Astrocyte (in vitro differentiated cells and primary cell): ENCODE measurements at places on chromosomes 11 and 22. TPM values are rescaled to one million over a fixed set of nuclear protein-coding genes. Genes with fewer than 3 reads are reported as not detected.

DNA sequence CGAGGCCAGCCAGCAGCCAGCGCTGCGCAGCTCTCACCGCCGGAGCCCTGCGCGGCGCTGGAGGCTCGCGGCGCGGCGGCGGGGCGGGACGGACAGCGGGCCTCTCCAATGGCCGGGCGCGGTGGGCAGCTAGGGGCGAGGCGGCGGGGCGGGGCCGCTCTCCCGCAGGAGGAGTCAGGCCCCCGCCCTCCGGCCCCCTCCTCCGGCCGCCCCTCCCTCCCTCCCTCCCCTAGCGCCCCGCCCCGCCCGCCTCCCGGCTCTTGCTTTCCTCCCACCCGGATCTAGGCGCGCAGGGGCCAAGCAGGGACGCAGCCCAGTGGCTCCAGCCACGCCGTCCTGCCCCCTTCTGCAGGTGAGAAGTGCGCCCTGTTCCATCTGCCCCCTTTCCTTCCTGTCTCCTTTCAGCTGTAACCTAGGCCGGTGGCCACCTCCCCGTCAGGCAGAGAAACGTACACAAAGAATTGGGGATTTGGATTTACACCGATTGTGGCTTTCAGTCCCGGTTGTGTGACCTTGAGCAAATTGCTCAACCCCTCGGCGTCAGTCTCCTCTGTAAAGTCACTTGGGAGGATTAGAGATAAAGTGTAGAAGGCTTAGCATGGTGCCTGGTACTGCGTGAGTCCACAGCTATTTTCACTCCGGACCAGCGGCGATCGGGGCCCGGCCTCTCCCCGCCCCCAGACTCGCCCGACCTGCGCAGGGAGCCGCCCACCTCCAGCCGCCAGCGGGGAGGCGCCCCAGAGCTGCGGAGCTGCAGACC lies at the start of gene FZD4:
TSS of gene FZD4 (minus strand) at position 35 of the 760 bp plus-strand sequence. CDS start 310 bp downstream, outside the sequence.
- DNase-seq: peak; percentile 74

DNA sequence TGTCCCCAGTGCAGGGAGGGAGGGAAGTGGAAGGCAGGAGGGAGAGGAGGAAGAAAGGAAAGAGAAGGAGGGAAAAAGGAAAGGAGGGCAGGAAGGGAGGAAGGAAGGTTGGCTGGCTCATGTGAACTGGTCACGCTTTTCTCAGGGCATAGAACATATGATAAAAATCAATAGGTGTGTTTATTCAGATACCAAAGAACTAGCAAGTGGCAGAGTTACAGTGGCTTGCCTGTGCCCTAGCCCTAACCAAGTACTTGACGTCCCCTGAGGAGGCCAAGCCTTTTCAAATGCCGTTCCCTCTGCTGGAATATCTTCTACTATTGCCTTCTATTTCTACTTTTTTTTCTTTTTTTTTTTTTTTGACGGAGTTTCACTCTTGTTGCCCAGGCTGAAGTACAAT lies 33.5 kb downstream of the CHRDL2 start:
- DNase-seq: no peak

GRCh38 chr22:48391171-48391711 lies 1436.4 kb downstream of the BRD1 start:
- DNase-seq: no peak

SHISA8 gene
- not detected in 2 replicates for total RNA-seq
